ENCODE measurements at places on chromosomes 1 and 21.

GRCh38 chr1:171792656-171793369 lies 11.4 kb downstream of the METTL13 start:
- DNase-seq = no peak

- no peak for DNase-seq
Measured at GRCh38 chr1:185418472-185418871, 101.4 kb upstream of the IVNS1ABP start.

GRCh38 chr1:195591917-195592672 lies 1016.1 kb downstream of the KCNT2 start:
- no peak for DNase-seq

DNA sequence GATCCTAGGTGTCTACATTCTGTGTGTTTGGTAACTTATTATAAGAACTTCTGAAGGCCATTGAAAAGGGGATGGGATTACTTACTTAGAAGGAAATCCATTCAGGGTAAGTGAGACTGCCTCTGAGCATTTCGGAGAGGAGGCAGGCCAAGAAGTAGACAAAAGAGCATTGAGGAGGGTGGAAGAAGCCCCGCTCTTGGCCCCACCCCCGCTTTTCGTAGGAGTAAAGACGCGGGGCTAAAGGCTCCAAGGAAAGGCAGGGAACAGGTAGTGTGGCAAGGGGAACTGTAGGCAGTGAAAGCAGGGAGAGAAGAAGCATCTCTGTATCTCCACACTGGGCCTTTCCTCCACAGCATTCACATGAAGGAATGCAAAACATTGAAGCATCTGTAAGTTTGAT lies 51.8 kb upstream of the GRIK1 start:
- no peak for DNase-seq

- no peak for DNase-seq
Measured at GRCh38 chr1:198316546-198317100, 159.8 kb downstream of the NEK7 start.

GRCh38 chr21:43868461-43868860 lies 3.4 kb downstream of the AGPAT3 start:
- no peak for DNase-seq

DNA sequence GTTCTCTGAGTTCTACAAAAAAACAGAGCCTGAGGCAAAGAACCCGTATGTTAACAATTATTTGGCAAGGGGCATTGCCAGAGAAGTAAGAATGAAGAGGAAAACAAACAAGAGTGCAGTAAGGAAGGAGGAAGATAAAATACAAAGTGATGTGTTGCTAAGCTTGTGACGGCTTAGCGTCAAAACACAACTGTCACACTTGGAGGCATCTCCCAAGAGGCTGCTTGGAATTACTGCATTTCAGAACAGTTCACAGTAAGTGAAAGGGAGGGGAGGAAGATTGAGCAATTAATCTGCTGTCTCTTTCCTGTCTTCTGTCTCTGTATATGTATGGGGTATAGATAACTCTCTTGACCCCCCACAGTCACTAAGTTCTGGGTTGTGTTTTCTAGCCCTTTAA lies 1017.0 kb upstream of the TMPRSS15 start:
- no peak for DNase-seq

DNA sequence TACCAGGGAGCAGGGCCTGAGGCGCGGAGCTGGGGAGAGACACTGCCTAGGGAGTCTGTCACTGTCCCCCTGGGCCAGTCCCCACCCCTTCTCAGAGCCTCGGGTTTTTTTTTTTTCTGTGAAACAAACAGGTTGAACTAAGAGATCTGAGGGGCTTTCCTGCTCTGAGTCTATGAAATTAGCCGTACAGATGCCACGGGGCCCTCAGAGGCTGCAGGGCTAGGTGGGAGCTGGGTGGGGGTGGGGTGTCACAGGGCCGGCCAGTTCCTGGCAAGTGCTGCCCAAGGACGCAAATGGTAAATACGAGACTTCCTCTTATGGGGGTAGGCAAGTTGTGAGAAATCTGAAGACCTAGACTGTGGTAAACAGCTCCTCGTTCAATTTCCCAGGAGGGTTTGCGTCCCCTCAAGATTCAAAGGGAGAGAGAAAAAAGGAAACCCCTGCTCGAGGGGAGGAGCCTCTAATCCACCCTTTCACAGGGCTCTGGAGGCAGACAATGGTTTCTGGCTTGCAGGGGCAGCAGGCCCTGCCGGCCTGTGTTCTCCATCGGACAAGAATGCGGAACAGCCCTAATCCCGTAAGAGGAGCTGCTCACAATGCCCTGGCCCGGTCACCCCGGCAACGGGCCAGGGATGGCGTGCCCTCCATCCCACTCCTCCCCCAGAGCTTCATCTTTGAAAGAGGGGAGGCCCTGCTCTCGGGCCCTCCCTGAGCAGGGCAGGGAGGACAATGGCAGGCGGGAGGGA lies 7.8 kb downstream of the NUAK2 start:
- peak; percentile 46 for DNase-seq

DNA sequence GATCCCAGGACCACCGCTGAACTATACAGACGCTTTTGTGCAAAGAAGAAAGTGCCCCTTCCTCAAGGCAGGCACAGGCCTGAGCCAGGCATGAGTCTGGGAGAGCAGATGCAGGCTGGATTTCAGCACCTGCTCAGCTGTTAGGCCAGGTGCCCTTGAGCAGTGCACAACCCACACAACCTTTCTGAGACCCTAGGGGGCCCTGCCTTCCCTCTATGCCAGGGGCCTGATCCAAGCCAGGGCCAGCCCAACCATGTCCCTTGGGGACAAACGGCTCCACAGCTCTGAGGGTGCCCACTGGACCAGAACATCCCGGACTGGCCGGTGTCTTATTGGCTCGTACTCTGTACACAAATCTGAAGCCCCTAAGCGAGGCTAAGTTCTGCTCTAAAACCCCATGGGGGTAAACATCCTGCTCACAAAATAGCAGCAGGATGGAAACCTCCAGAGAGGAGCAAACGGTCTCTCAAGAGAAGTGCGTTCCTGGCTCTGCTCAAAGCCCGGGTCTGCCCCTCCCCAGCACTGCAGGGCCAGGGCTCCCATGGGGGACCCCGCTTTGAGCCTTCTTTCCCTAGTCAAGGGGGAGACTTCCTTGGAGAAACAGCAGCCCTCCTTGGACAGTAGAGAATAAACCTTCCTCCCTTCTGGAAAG lies 275.1 kb downstream of the NPHP4 start:
- DNase-seq = no peak
